ENCODE measurements at places on chromosomes 7 and 10.

- DNase-seq, result peak; percentile 0
Measured at GRCh38 chr7:12028508-12028907, 182.6 kb upstream of the TMEM106B start.

DNA sequence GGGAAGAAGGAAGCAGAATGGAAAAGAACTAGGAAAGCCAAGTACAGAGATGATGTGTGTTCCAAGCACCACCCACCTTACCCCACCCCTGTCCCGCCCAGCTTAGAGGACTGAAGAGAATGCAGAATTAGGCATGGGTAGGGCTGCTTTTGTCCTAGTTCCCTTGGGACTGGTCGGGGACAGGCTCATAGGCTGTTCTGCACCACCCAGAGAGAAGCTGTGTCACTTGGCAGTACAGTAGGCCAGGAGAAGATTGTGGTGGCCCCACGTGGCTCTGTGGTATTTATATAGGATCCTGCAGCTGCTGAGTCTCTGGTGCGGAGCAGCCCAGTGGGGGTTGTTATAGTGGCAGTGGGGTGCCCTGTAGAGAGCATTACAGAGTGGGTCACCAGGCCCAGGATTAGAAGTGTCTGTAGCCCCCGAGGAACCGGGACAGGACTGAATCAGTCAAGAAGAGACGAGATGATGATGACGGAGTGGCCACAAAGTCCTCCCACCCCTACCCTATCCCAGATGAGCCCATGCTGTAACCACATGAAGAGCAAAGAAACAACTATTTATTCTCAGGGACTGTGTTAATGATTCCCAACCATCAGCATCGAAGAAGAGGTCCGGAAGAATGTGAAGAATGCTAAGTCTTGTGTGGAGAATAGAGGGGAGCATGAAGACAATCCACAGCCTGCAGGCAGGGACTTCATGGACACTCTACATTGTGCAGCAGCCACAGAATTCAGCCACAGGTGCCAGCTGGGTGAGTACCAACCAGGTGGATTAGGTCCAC, 88.9 kb downstream of the C1GALT1 start:
- no peak for DNase-seq

DNA sequence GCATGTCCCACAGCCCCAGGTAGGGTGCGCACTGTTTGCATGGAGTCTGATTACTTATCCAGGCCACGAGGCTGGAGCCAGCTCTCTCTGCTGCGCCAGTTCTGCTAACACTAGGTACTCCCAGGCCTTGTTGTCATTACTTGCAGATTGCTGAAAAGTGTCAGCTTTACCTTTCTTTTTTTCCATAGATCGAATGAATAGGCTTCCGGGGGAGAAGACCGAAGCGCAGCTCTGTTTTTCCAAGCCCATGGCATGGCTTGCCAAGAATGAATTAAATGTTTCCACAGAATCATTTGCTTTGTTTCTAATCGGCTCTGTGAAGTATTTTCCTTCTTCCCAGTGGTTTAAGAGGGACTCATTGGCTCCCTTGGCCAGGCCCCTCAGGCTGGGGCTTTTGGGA, 285.8 kb downstream of the BMPER start:
- no peak for DNase-seq

DNA sequence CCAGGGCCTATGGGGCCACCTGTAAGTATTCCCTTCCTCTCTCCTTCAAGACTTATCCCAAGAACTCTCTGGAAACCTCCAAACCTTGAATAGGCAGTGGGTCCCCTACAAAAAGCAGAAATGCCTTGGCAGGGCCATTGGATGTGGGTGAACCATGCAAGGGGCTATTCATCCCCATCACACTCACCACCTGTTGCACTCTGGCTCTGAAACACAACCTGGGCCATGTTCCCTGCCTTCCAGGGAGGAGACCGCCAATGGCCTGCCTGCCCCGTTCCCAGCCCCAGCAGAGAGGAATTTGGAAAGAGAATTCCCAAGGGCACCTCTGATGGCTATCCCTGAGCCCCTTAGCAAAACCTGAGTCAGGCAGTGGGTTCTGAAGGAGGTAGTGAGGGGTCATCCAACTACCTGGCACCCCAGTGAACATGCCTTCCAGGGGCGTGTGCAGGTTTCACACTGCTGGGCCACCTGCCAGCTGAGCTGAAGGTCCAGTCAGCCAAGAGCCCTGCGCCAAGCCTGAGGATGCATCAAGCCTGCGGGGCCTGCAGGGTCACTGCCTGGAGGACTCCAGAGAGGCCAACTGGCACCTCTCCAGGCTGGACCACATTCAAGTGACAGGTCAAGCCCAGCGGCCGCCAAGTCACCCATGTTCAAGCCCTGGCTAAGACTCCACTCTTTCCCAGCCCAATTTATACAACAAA, 101.3 kb downstream of the COL13A1 start:
- DNase-seq, result no peak

GRCh38 chr7:105769901-105770628, 106.3 kb downstream of the ATXN7L1 start:
- no peak for DNase-seq

- no peak for DNase-seq
Measured at GRCh38 chr7:28718545-28718944, 239.6 kb downstream of the TRIL start.

DNA sequence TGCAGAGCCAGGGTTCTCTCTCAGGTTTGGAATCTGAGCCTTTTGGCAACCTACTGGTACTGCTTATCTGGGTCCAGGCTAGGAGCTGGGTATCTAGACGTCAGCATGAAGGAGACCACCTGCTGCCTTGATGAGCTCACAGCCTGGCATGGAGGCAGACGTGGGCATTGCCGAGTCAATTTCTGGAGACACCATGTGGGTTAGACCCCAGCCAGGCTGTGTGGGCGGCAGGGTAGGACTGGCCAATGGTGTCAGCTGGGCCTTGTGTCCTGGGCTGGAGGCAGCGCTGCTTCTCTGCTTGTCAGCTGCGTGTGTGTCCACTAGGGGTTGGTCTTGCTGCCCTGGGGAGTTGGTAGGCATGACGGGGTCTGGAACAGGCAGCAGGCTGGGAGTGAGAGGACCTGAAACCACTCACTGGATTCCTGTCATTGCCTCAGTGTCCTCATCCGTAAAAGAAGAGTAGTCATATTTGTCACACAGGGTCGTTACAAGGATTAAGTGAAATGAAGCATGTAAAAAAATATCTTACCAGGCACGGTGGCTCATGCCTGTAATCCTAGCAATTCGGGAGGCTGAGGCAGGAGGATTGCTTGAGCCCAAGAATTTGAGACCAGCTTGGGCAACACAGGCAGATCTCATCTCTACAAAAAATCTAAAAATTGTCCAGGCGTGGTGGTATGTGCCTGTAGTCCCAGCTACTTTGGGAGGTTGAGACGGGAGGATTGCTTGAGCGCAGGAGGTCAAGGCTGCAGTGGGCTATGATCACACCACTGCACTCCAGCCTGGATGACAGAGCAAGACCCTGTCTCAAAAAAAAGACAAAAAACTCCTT, 31.7 kb upstream of the ANKRD2 start:
- DNase-seq, result no peak

GRCh38 chr7:136267822-136268221, 290.7 kb upstream of the MTPN start:
- no peak for DNase-seq

DNA sequence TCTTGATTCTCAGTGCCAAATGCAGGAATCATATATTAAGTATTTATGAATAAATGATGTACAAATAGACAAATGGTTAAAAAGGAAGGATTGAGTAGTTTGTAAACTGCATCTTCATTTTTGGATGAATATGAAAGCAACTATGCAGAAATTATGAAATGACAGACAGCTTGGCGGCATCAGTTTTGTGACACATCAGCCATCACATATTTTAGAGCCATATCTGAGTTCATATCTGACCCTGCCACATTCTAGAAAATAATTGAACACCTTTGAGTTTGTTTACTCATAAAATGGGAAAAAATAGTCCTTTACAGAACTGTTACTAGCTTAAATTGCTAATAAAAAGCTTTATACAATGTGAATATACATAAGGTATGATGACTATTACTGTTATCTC, 448.2 kb downstream of the KIF20B start:
- no peak for DNase-seq
